ENCODE measurements at places on chromosomes 13 and 19. TPM values are rescaled to one million over a fixed set of nuclear protein-coding genes. Genes with fewer than 3 reads are reported as not detected.

Gene IGFL2
- not detected for total RNA-seq

Gene CYP4F2
- total RNA-seq = 172 TPM

DNA sequence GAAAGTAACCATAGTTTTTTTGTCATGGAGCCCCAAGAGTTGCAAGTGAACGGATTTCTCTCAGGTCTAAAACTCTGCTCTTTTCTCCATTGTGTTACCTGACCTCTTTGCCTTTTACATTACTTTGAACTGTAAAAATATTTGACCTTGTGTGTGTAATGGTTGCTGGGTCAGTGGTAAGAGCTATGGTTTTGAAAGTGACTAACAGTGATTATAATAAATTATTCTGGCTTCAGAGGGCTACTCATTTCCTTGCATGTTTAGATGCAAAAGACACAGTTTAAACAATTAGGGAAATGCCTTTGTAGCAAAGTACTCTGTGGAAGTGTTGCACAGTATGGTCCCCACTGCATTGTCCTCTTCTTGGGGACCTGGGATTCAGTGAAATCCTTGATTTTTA lies 29.3 kb upstream of the PSG8 start:
- DNase-seq = no peak
- H3K36me3 ChIP-seq = no peaks in the 10 kb centered on the region
- H3K27me3 ChIP-seq = no peaks in the 10 kb centered on the region
- H3K4me1 ChIP-seq = no peaks in the 10 kb centered on the region

Gene ARHGEF7
- total RNA-seq = 35.5 TPM

DNA sequence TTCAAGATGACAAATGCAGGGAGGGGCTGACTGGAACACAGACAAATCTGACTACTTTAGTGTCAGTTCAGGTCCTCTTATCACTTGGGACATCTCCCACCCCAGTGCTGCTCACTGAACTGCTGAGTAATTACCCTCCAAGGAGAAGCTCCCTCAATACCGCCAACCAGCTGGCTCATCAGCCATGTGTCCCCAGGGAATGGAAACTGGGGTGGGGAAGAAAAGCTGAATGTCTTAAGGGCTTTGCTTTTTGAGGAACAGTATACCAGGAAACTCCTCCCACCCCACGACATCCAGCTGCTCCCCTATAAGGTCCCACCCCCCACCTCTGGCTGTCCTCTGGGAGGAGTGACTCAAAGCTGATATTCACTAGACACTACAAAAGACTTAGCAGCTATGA lies 2.0 kb downstream of the ZNF823 start:
- peaks cover 2% of the 10 kb centered on the region for H3K4me1 ChIP-seq
- H3K27me3 ChIP-seq = no peaks in the 10 kb centered on the region
- no peak for DNase-seq

DNA sequence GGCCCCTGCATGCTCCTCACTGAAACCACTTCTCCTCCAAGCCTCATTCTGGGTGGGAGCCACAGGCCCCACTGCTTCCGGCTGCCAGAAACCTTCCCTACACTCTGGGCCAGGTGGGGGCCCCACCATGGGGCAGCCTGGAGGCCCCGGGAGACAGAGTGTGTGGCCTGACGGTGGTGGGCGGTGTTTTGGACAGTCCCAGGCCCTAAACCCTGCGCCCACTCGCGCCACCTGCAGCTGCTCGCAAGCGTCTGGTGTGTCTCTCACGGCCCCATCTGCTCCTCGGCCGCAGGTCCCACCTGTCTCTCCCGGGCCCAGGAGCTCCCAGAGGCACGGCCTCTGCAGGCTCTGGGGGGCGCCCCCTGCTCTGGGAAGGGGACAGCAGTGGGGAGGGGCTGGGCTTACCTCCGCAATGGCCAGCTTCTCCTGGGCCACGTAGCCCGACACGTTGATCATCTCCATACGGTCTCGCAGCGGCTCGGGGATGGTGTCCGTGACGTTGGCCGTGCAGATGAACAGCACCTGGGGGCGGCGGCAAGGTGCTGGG lies 5.6 kb downstream of the RPL36 start:
- peak; percentile 47 for DNase-seq
- H3K27me3 ChIP-seq = no peaks in the 10 kb centered on the region
- peaks cover 35% of the 10 kb centered on the region for H3K36me3 ChIP-seq

DNA sequence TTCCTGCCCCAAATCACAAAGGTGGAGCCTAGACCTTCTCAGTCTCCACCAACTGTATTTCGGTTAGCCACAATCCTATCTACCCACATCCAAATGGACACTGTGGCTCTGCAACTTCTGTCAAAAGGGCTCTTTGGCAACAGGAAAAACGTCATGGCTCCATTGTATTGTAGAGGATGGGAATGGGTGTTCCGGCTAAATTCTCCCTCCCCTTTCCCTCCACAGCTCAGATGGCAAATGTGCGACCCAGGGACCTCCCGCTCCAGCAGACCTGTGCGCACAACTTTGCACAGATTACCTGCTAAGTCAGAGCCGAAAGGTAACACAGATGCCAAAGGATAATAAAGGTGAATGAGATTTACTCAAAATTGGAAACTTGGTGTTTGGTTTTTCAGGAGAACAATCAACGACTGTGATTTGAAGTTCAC lies 968 bp upstream of the KL start:
- H3K36me3 ChIP-seq = no peaks in the 10 kb centered on the region
- no peak overlapping the region for H3K4me3 ChIP-seq

DNA sequence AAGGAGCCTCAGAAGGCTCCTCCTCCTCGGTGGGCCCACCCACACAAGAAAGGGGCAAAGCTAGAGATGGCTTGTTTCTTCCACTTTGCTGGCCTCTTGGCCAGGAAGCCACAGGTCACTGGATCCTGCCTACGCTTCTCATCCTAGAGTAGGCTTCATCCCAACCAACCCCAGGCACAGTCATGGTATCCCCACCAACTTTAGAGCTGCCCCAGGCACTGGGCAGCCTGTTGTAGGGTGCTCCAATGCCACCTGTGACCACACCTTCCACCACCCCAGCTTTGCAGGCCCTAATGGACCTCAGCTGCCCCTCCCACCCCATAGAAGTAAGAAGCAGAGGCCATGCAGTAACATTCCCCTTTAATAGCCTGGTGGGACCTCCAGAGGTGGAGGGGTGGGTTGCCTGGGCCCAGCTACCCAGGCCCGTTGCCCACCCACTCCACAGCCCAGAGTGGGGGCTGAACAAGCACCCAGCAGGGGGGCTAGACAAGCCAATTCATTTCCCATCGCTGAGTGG lies 522 bp upstream of the CHMP2A start:
- H3K36me3 ChIP-seq = peaks cover 40% of the 10 kb centered on the region
- peaks cover 12% of the 10 kb centered on the region for H3K4me1 ChIP-seq
- H3K27me3 ChIP-seq = no peaks in the 10 kb centered on the region
- no peak for DNase-seq
- peak overlapping the region; percentile 37 for H3K4me3 ChIP-seq
- peak overlapping the region; percentile 83 for H3K27ac ChIP-seq

GRCh38 chr19:17326595-17326966 lies 8.1 kb downstream of the ANO8 start:
- DNase-seq = no peak
- H3K4me1 ChIP-seq = no peaks in the 10 kb centered on the region
- H3K27ac ChIP-seq = no peak overlapping the region
- H3K4me3 ChIP-seq = no peak overlapping the region
- no peaks in the 10 kb centered on the region for H3K36me3 ChIP-seq

Gene CRX
- total RNA-seq = not detected

- H3K4me3 ChIP-seq = no peak overlapping the region
- no peak for DNase-seq
- H3K27ac ChIP-seq = no peak overlapping the region
- no peaks in the 10 kb centered on the region for H3K36me3 ChIP-seq
- no peaks in the 10 kb centered on the region for H3K4me1 ChIP-seq
These were observed 2.3 kb downstream of the MATK start for GRCh38 chr19:3783660-3784584.

DNA sequence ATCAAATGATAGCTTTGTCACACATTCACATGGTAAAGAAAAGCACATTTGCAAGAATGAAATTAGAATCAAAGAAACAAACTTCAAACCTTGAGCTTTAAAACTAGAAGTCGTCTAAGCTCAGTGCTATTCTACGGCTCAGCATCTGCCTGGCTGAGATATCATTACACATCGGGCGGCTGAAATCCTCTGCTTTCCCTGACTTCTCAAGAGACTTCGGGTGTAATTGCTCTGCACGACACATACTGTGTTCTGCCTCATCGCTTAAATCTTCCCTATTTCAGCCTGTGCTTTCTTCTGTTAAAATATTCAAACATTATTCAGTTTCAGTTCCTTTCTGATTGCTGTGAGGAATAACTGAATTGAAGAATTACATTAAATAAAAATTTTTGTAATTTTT lies 265.3 kb downstream of the NALCN start:
- no peak overlapping the region for H3K27ac ChIP-seq
- H3K4me1 ChIP-seq = no peaks in the 10 kb centered on the region
- no peaks in the 10 kb centered on the region for H3K27me3 ChIP-seq
- H3K4me3 ChIP-seq = no peak overlapping the region
- no peak for DNase-seq

DNA sequence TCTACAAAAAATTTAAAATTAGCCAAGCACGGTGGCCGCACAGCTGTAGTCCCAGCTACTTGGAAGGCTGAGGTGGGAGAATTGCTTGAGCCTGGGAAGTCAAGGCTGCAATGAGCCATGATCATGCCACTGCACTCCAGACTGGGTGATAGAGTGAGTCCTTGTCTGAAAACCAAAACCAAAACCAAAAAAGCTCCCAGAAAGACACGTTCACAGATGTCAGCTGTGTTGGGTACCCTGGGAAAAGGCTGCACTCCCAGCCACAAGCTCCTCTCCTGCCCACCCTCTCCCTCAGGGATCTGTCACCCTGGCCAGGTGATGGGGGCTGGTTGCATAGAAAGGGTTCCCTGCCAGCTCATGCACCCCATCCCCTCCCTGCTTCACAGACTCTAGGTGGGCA lies 53.3 kb downstream of the RNF6 start:
- H3K27me3 ChIP-seq = no peaks in the 10 kb centered on the region
- no peaks in the 10 kb centered on the region for H3K36me3 ChIP-seq
- no peaks in the 10 kb centered on the region for H3K4me1 ChIP-seq
- no peak for DNase-seq

Gene ADPRHL1
- 0.81 TPM for total RNA-seq

- DNase-seq = no peak
- H3K4me1 ChIP-seq = no peaks in the 10 kb centered on the region
- H3K4me3 ChIP-seq = no peak overlapping the region
- H3K27ac ChIP-seq = no peak overlapping the region
These were observed 82.9 kb upstream of the VSTM2B start for GRCh38 chr19:29442910-29443309.

- H3K27ac ChIP-seq = no peak overlapping the region
- H3K4me1 ChIP-seq = no peaks in the 10 kb centered on the region
- no peak for DNase-seq
- no peaks in the 10 kb centered on the region for H3K36me3 ChIP-seq
These were observed 27.3 kb downstream of the C13orf46 start for GRCh38 chr13:113946409-113947181.

DNA sequence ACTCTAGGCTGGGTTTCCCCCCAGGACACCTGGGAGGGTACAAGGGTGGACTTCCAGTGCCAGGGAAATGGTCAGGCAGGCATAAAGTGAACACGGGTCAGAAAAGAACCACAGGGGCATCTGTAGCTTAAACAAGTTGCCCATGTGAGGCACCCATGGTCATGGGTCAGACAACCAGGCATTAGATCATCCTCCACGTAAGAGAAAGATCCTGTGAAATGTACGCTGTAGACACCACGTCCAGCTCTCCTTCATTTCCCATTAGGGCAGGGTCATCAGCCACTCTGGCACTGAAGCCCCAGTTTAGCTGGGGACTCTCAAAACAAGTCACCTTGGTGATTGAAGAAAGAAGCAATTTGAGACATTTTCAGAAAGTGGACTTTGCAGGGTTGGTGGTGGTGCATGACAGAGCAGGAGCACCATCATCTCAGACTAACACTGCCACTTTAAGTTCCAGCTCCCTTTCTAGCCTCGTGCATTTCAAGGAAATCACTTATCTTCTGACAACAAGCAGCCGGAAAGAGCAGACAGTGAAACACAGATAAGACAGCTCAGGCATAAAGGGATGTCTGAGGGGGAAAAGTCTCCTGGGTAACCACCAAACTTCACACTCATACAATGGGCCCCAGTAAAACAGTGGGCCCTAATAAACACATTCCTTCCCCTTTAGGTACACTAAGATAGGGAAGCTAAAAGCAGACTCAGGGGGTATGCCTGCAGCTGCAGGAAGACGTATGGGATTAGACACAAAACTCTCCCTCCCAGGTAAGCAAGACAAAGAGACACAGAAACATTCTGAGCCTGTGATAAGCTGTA lies 16.1 kb upstream of the SIGLEC6 start:
- no peaks in the 10 kb centered on the region for H3K27me3 ChIP-seq
- no peak for DNase-seq
- H3K4me1 ChIP-seq = no peaks in the 10 kb centered on the region
- H3K36me3 ChIP-seq = no peaks in the 10 kb centered on the region
- no peak overlapping the region for H3K27ac ChIP-seq

DNA sequence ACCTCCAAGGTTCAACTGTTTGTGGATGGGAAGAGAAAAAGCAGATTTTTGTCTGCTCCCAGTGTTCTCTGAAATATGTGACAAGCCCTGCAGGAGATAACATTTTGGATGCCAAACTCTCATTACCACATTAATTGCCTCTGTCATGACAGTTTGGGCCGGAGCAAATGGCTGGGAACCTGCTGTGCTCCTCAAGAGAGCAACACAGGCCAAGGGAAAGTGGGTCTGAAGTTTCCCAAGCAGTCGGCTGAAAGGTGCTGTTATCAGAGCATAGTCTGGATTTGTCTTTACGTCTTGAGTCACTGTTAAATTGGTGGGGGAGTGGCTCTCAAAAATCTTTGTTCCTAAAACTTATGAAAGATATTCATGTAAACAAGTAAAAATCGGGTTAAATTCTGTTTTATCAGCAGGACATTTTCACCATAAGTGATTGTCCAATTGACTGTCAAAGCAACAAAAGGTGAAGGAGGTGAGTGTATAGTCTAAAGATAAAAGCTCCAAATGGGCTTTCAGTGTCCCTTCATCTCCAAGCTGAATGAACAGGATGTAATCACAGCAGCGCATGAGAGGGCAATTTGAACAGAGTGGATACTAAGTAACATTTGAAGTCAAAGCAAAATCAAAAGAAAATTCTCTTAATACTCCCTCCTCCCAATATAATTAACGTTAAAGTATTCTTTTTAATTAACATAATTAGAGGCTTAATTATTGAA lies 844.8 kb downstream of the PCDH17 start:
- no peak overlapping the region for H3K4me3 ChIP-seq
- DNase-seq = no peak
- no peaks in the 10 kb centered on the region for H3K36me3 ChIP-seq

Gene C5AR2
- 1.1 TPM for total RNA-seq

DNA sequence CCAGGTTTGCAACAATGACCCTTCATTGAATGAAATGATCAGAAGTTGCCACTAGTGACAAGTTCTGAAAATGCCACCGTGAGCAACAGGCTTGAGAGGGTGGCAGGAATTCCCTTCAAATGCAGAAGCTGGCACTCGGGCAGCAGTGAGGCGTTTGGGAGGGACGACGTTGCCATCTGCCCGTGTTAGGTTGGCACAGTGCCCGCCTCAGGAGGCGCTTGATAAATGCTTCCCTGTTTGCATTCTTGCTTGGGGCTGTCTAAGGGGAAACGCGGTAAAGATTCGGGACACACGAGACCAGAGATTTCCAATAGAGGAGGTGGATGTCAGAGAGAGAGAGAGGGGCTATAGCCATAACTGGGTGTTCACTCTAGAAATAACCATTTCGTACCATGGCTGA lies 101.9 kb downstream of the TEX29 start:
- no peaks in the 10 kb centered on the region for H3K27me3 ChIP-seq
- no peaks in the 10 kb centered on the region for H3K4me1 ChIP-seq
- no peak overlapping the region for H3K4me3 ChIP-seq
- no peak for DNase-seq
- H3K27ac ChIP-seq = no peak overlapping the region
- H3K36me3 ChIP-seq = no peaks in the 10 kb centered on the region

Data from right lobe of liver (tissue), 6 donors.